CD4-positive, alpha-beta T cell treated with Interleukin-21 for 1 hour (primary cell): ENCODE measurements at places on chromosomes 2 and 18.

DNA sequence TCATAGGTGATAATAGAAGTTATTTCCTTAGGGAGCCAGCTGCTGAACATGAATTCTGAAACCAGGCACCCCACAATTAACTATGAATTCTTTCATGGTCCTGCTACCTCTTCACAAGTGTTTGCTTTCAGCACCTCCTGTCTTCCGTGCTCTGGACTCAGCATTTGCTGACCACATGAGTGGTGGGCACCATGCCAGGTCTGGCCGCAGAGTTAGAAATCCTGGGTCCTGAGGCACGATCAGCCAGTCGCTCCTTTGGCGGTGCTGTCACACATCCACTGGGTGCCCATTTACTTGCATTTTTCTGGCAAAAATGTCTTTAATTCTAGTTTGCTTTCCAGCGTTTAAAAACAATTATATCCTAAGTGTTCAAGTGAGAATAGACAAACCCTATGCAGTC lies 196.4 kb upstream of the PXDN start:
- DNase-seq = no peak

GRCh38 chr18:54647176-54647575 lies 56.1 kb downstream of the DYNAP start:
- no peak for DNase-seq

DNA sequence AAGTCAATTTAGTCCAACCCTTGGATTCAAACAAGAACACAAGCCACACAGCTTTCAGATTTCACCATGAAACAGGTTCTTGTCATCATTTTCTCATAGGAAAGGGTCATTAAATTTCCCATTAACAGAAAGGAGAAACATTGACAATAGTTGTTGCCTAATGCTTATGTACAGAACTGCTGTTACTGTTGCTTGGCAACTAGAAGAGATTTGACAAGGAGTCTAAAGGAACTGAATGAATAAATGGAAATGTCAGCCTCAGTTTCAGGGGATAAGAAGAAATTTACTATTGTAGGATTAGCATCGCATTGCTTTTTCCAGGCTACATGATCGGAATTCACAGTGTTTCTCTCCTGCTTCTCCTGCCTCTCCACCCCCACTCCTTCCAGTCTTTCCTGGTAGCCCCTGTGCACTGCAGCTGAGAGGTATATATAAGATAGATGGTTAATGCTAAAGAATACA lies 90.3 kb downstream of the SPATS2L start:
- DNase-seq = no peak

- no peak for DNase-seq
Measured at GRCh38 chr18:39318462-39318861, 1752.9 kb upstream of the CELF4 start.

DNA sequence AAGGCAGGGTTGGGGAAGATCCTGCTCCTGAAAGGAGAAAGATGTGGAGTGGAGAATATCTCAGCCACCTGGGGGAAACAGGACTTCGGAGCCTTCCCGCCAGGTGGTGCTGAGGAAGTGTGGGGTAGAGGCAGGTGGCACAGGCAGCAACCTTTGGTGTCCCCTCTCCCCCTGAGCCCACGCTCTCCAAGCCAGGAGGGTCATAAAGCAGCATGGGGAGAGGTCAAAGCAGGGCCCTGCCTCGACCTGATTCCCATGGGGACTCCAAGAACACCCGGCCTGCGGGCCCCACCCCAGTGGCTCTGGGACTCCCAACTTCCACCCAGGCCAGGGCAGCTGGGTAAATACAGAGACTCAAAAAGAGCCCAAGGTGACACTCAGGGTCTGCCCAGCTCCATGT lies 54.3 kb upstream of the SLC66A3 start:
- DNase-seq = no peak
